ENCODE measurements at places on chromosomes 5 and 9.

DNA sequence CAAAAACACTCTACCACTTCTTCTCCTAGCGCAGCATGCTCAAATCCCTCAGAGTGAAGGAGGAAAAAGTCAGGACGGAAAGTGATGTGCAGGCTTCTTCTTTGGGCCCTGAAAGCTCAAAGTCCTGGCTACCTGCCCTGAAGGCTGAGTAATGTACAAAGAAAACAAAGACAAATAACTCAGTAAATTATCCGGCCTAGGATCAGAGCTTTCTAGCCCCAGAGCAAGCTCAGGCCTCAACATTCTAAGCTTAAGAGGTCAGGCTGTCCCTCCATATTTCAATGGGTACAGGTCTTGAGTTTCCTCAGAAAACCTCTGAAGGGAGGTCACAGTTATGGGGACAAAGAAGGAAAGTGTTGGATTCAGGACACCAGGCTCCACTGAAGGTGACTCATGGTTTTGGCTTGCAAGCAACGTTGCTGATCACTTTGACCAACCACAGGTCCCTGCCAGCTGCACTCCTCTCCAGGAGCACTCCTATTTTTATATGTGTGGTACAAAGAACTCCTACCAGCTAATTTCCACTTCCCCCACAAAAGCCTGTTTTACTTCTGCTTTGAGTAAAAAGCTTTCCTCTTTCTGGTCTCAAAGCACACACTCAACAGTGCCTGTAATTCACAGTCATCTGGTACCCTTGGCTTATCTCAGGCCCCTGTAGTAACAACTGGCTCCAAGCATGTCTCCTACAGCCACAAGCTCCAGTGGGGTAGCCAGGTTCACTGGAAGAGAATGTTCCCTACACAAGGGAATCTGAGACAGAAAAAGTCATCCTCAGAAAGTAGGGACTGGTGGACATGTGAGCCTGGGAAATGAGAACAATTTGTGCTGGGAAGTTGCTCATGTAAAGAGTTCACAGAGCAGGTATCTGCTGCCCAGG is 115.7 kb downstream of the UGCG start:
- no peak for DNase-seq

GRCh38 chr5:138470322-138471051 is 5.2 kb downstream of the EGR1 start:
- DNase-seq, result no peak

DNA sequence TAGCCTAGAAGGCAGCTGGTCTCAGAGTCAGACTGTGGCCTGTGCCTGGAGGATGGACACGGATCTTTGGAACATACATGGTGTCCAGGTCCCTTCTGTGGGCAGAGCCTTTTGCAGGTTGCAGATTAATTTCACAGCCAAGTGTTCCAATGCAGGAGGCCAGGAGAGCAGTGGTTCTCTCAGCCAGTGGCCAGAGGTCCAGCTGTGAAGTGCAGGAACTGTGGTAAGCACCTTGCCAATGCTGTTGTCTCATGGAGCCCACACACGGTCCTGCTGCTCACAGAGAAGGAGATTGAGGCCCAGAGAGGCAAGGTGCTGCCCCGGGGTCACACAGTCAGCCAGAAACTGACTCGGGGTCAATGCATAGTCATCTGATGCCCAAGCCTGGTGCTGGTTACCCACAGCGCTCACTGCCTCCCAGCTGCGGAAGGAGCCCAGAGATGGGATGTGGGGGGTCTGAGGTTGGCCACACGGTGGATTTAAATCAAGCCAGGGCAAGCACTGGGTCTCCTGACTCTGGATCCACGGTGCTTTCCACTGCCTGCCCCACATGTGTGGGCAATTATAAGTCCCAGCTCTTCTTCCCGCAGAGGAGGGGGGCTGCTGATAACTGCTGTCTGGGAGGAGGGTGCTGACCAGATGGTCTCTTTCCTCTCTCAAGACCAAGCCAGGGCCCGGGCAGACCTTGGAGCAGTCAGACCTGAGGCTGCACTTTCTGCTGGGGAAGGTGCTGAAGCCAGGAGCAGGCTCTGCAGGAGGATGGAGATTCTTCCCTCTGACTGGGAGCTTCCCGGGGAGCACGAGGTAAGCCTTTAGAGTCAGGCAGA is 2.8 kb downstream of the PDGFRB start:
- DNase-seq, result no peak

- DNase-seq, result no peak
Observed at GRCh38 chr5:53091289-53091688, 18.3 kb downstream of the MOCS2 start.

GRCh38 chr9:136901516-136902258 is 15.4 kb downstream of the TRAF2 start:
- no peak for DNase-seq

- no peak for DNase-seq
Observed at GRCh38 chr5:60448600-60448999, 251.4 kb downstream of the DEPDC1B start.

GRCh38 chr5:72508241-72509170 is 1.3 kb upstream of the ZNF366 start:
- no peak for DNase-seq

DNA sequence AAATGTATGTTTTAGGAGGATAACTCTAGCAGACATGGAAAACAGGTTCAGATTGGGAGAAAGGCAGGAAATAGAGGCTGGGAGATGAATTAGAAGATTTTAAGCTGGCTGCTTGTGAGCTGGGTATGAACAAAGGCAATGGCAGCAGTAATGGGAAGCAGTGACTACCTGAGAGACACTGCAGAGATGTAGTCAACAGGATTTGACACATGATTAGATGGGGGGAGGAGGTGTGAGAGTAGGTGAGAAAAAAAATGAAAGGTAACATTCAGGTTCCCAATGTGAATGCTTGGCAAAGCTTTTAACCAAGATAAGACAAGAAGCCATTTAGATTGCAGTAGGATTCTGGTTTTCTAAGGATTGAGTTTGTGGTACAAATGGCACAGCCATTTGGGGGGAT is 22.8 kb upstream of the IFNE start:
- no peak for DNase-seq

GRCh38 chr5:2780421-2781171 is 29.1 kb upstream of the IRX2 start:
- no peak for DNase-seq

GRCh38 chr5:116613445-116613844 is 38.8 kb upstream of the SEMA6A start:
- DNase-seq, result no peak

DNA sequence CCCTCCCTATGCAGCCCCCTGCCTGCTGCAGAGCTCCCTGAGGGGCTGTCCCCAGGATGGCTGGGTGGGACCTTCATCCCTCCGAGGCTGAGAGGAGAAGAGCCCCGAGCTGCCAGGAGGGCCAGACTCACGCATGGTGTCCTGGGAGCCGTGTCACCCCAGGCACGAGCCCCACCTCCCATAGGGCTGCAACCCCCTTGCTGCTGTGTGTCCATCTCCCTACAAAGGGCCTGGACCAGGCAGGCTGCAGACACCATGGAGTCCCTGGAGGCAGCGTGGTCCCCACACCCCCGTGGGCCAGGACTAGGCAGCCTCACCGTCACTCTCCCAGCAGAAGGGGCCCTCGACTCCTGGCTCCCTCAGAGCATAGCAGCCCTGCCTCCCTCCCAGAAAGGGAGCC is 11.2 kb upstream of the SEC16A start:
- no peak for DNase-seq

GRCh38 chr5:172581315-172581714 is 59.7 kb upstream of the NEURL1B start:
- DNase-seq, result no peak

DNA sequence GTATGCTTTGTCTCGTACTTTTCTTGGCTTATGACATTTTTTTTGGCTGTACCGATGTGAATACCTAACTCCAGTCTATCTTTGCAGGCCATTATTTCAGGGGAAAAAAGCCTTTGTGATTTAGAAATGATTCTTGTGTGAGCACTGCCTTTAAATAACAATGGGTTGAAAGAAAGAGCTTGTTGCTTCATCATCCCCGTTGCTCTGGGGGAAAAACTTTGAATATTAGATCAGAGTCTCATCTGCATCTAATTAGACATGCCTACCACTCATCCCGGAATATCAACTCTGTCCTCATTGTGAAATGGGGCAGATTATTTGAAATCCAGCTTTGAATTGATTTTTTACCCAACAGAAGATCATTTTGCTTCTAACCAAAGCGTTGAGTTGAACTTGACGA is 13.5 kb downstream of the CXCL14 start:
- no peak for DNase-seq

- DNase-seq, result no peak
Observed at GRCh38 chr5:159241946-159242552, 21.0 kb upstream of the UBLCP1 start.

GRCh38 chr5:113166852-113167366 is 190.3 kb downstream of the DCP2 start:
- no peak for DNase-seq

DNA sequence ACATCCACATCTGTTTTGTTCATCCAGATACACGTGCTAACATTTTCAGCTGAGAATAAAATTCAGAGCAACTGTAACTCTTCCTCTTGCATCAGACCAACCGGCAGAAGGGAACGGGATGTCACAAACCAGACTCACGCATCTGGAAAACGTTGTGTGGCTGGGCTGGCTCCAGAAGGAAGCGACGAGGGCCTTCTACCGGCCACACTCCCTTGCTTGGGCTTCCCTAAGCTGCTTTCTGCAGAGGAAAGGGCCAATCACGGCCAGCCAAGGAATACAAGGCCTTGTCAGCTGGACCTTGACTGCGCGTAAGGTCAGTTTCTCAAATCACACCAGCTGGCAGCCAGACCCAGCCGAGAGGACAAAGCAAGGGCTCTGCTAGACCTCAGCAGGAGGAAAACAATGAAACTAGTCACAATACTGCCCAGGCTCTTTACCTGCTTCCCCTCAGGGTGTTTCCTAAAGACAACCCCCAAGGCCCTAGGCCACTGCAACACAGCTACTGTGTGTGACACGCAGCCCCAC is 106.1 kb downstream of the THBS4 start:
- DNase-seq, result no peak

DNA sequence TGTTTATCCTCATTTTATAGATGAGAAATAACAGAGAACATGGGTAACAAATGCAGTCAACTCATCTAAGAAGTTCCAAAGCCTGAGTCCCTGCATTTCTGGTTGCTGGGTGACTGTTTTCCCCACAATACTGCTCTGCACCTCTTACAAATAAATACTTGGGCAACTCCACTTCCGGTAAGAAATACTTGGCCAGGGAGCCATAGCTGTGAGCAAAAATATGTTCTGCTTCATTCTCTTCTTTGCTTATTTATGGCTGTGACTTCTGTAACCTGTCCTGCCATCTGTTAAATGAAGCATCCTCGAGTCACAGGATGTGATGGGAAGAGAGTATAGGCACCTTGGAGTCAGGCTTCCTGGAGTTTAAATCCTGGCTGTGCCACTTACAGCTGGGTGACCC is 49.9 kb downstream of the GDNF start:
- no peak for DNase-seq

DNA sequence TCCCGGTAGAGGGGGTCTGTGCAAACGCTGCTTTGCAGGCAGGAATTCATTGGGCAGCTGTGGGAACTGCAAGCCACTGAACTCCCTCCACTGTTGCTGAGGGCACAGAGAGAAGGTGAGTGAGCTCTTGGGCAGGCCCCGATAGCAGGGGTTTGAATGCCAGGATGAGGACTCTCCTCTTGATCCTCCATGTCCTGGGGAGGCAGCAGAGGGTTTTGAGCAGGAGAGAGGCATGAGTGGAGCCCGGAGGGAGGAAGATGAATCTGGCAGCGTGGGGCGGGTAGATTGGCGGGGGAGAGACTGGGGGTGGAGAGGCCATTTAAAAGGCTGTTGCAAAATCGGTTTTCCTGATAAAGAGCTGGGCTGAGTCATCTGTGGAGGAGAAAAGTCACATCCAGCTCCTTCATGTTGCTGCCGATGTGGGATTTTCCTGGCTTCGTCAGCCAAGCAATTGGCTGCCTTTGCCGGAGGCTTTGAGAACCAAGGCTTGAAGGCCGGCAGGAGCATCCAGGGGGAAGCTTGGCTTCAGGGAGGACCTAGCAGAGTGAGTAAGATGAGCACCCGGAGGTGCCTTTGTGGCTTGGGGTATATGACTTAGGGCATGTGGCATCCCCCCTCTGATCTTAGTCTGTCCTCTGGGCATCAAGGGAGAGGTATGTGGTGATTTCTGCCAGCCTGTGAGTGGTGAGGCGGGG is at the start of gene SYNPO:
TSS of gene SYNPO (plus strand) at position 350 of the 695 bp plus-strand sequence. CDS start 7,616 bp downstream, outside the sequence.
- no peak for DNase-seq

DNA sequence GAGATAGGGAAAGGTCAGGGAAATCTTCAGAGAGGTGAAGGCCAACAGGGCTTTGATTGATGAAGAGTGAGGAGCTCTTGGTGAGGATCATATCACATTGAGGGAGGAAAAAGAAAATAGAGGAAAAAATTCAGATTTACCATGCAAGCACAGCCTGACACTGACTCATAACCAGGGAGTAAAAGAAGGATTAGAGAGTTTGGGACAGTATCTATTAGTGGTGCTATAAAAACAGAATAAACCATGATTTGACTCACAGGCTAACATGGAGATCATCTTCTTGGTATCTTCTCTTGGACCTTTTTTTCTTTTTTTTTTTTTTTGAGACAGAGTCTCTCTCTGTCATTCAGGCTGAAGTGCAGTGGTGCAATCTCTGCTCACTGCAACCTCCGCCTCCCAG is 44.4 kb downstream of the MUSK start:
- no peak for DNase-seq

GRCh38 chr9:18888290-18888689 is 144.7 kb downstream of the SAXO1 start:
- DNase-seq, result no peak

DNA sequence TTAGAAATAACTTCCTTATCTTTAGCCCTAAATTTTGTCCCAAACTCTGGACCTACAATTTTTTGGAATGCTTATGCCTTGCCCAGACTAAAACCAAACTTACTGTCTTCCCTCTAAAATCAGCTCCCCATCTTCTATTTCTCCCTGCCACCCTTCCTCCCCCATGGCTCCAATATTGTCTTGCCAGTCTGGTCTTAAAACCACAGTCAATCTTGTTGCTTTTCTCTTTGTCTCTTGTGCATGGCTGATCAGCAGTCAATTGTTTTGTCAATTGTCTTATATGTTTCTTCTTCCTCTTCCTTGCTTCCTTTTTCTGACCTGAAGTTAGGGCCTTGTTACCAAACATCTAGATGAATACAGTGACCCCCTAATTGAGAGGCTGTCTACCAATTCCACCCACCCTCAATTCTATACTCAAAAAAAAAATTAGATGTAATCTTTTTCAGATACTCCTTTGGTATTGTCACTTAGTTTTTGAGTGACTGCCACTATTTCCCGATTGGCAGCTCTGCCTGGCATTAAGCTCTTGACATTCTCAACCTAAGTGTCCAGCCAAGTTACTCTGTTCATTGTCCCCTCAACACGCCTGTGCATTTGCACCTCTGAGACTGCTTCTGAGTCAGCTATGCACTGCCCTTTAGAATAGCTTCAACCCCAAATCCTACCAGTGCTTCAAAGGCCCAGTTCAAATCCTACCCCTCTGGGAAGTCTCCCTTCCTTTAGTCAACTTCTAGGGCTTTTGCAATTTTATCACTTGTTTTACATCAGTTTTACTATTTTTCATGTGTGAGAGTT is 2.5 kb downstream of the PDCD1LG2 start:
- no peak for DNase-seq

GRCh38 chr9:83509402-83509801 is 28.8 kb downstream of the FRMD3 start:
- no peak for DNase-seq

- no peak for DNase-seq
Observed at GRCh38 chr5:124669956-124670721, 76.3 kb downstream of the ZNF608 start.

GRCh38 chr5:148523139-148523538 is 131.2 kb downstream of the HTR4 start:
- no peak for DNase-seq

GRCh38 chr9:89756891-89757537 is 152.2 kb downstream of the GADD45G start:
- DNase-seq, result no peak

Data from NCI-H1105 (cell line).